ENCODE measurements at places on chromosomes 13 and 19.

DNA sequence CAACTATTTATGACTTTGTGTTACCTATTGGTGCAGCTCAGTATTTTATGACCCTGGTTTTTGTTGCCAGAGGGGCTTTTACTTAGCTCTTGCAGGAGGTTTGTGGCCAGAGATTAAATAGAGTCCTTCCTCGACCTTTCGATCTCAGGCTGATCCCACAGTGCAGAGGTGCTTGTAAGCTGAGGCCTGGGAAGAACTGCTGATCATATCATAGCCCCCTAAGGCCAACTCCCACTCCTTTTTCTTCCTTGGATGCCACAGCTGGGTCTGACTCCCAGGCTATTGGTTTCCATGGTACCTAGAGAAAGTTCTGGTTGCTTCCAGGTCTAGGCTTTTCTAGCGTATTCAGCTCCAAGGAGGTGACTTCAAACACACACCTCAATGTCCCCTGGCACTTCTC, 324.9 kb downstream of the FOXO1 start:
- DNase-seq = no peak

DNA sequence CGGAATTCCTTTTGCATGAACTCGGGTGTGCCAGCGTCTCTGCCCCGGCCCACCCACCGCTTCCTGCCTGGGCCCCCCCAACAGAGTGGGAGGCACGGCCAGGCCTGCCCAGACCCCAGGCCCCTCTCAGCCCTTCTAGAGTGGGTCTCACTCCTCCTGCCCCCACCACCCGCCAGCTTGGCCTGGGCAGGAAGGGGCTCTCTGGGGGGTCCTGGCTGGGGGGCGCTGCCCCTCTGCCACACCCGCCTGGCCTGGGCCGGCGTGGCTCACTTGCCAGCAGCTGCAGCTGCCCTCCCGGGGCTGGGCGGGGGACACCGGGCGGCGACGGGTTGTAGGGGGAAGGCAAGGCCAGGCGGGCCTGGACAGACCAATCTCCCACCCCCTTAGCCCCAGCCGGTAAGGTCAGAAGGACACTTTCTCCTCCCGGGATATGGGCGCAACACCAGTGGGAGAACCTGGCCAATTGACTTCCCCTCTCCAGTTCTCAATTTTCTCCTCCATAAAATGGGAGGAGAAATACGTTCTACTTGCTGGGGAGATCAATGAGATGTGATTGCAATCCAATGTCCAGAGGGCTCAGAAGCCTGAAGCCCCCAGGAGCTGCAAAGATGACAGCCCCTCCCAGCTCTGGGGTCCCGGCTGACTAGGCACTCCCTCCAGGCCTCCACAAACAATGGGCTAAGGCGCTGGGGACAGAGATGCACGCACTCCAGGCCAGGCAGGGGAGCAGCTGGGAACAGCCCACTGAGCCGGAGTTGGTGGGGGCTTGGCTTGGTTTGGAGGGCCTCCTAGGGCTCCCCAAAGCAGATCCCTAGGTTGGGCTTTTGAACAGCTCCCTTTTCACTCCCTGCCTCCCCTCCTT, 2.4 kb downstream of the CRLF1 start:
- no peak for DNase-seq

DNA sequence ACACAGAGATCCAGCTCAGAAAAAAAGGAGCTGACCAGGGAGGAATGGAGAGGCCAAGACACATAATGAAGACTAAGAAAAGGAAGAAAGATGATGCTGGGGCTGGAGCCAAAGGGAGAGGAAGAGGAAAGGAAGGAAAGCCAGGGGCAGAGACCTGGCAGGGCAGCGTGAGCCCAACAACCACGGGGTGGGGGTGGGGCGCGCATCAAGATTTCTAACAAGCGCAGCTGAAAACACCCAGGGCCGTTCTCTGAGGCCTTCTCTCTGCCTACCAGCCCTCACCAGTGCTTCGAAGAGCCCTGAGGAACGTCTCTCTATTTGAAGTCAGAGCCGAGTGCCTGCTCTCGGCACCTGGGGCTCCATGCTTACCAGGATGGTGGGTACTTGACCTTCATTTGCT, 23.6 kb upstream of the POU2F2 start:
- DNase-seq = no peak

DNA sequence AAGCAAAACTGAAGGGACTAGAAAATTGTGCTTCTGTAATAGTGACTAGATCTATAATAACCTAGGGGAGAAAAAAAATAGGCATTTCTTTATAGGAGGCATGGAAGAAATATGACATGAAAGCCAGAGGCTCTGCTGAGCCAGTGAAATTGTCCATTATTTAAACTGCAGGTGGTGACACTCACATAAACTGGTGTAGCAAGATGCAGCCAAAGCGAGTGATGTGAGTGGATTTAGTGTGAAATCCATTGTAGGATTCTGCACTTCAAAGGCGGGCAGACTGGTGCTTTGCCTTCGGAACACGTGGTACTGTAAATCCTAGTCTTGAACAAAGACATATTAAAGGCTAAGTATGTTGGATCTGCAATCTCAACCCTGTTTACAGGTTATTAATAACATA, 361.9 kb downstream of the TBC1D4 start:
- DNase-seq = no peak

DNA sequence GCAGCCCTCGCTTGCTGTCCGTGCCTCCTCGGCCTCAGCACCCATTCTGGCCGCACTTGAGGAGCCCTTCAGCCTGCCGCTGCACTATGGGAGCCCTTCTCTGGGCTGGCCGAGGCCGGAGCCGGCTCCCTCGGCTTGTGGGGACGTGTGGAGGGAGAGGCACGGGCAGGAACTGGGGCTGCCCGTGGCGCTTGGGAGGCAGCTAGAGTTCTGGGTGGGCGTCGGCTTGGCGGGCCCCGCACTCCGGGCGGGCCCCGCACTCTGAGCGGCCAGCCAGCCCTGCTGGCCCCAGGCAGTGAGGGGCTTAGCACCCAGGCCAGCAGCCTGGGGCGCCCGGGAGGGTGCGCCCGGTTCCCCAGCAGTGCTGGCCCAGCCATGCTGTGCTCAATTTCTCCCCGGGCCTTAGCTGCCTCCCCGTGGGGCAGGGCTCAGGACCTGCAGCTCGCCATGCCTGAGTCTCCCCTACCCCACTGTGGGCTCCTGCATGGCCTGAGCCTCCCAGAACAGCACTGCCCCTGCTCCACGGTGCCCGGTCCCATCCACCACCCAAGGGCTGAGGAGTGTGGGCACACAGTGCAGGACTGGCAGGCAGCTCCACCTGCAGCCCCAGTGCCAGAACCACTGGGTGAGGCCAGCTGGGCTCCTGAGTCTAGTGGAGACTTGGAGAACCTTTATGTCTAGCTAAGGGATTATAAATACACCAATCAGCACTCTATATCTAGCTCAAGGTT, 240.0 kb upstream of the PRR20A start:
- no peak for DNase-seq

GRCh38 chr19:45913874-45914830, at the start of gene NANOS2:
Gene NANOS2 (minus strand): TSS chr19:45914778. CDS start chr19:45914693, 85 bp downstream.
- DNase-seq = no peak

DNA sequence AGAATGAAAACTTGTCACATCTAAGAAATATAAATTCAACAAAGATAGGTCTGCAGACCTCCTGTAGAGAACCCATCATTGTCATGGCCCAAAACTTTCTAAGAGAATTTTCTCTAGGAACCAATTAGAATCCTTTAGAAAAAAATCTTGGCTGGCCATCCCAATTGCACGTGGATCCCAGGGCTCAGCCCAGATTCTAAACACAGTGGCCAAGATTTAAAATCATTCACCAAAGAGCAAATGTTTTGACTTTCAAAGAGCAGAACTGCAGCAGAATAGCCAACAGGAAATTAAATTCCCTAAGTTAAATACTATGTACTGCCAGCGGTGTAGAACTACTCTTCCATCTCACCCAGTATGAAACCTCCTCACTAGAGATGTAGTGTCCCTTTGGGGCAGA, 21.3 kb downstream of the IPO5 start:
- DNase-seq = no peak

GRCh38 chr13:76764916-76765315, 121.3 kb downstream of the KCTD12 start:
- no peak for DNase-seq

DNA sequence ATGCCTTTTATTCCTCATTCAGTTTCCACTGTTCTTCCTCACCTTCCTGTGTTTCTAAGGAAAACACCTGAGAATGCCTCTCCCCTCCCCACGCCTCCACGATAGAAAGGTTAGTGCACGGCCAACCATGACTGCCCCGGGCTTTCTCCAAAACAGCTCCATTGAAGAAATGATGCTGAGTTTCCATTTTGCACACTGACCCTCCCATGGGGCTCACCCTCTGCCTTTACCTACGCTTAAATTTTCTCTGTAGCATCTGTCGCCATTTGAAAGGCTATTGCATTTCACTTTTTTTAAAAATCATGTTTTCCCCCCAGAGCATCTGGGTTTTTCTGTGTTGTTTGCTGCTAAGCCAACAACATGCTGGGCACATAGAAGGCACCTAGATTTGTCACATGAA, 48.2 kb downstream of the ABCC4 start:
- no peak for DNase-seq

GRCh38 chr19:35860436-35860817, 3.7 kb downstream of the KIRREL2 start:
- DNase-seq = no peak

DNA sequence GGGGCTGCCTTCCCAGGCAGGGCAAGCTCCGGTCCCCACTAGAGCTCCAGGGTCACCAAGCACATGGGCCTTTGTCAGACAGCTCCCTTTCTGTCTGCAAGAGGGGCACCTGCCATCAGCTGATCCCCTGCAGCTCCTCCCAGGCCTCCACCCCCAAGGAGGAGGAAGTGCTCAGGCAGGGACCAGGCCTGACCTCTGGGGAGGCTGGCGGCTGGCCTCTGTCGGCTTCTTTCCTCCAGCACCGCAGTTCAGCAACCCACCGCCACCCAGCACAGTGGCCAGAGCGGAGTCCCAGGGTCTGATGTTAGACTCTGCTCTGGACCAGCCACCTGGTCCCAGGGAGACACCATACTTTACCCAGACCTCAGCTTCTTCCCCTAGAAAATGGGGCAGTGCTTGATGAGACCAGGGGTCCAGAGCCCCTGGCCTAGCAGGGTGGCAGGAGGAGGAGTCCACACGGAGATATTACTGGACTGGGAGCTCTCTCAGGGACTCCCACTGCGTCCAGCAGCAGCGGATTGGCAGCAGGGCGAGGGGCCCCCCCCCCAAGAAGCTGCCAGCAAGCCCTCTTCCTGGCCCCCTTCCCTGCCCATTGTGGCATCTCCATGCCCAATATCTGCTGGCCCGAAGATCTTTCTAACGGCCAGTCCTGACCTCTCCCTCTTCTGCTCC, 24.1 kb downstream of the NKPD1 start:
- DNase-seq = no peak

- no peak for DNase-seq
Observed at GRCh38 chr13:54356209-54356608, 1327.6 kb downstream of the OLFM4 start.

DNA sequence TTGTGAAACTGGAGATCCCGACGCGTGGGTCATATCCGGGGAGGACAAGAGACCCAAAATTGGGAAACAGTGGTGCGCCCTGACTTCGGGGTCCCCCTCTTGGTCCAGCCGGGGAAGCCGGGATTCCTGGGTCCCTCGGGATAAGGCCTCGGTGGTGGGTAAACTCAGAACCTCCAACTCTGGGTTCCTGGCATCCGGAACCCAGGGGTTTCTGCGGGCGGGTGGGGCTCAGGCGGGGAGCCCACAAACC, 688 bp downstream of the ZFP36 start:
- no peak for DNase-seq
